ENCODE measurements at places on chromosomes 6 and 20.

GRCh38 chr20:22691369-22692118 lies 107.2 kb upstream of the FOXA2 start:
- DNase-seq, result no peak

- no peak for DNase-seq
These were observed 31.7 kb upstream of the CST1 start for GRCh38 chr20:23782366-23782983.

DNA sequence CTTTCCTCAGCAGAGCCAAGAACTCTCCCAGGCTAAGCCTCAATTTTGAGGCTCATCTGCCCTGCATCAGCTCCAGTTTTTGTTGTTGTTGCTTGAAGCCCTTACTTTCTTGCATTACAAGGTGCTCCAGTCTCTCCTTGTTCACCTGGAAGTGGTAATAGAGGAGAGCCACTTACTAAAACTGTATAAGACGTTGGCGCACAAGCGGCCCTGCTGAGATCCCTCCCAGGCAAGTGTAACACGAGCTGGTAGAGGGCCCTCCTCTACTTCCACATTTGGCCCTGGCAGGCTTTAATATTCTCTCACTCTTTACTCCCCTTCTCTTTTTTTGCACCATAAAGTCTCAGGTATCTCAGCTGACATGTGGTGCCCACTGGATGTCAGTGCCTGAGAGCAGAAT lies 19.5 kb downstream of the GCM2 start:
- no peak for DNase-seq

- no peak for DNase-seq
These were observed 113.9 kb downstream of the ELOVL4 start for GRCh38 chr6:79833264-79833963.

GRCh38 chr6:69948479-69949114 lies 82.2 kb downstream of the COL19A1 start:
- no peak for DNase-seq

- no peak for DNase-seq
These were observed 309.9 kb upstream of the OPRM1 start for GRCh38 chr6:153729189-153729588.

- DNase-seq, result no peak
These were observed 36.8 kb upstream of the SMIM29 start for GRCh38 chr6:34285448-34286164.

DNA sequence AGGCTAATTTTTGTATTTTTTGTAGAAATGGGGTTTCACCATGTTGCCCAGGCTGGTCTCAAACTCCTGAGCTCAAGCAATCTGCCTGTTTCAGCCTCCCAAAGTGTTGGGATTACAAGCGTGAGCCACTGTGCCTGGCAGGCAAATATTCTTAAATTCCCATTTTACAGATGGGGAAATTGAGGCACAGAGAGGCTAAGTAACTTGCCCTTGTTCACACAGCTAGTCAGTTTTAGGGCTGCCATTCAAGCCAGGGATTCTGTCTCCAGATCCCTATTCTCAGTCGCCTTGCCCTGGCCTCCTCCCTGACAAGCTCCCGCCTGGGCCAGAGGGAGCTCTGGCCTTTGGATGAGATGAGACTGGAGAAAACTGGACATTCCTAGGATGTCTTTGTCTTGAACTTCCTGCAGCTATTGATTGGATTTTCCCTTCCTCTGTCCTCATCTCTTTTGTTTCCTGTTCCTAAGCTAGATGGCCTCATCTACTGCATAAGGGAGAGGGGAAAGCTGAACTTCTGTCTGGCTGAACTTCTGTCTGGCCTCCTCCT lies 90.5 kb downstream of the NDUFAF5 start:
- DNase-seq, result no peak

- no peak for DNase-seq
These were observed 557.8 kb upstream of the SLC35B3 start for GRCh38 chr6:8993111-8993510.

- DNase-seq, result no peak
These were observed 75.1 kb downstream of the NINL start for GRCh38 chr20:25510202-25510601.

DNA sequence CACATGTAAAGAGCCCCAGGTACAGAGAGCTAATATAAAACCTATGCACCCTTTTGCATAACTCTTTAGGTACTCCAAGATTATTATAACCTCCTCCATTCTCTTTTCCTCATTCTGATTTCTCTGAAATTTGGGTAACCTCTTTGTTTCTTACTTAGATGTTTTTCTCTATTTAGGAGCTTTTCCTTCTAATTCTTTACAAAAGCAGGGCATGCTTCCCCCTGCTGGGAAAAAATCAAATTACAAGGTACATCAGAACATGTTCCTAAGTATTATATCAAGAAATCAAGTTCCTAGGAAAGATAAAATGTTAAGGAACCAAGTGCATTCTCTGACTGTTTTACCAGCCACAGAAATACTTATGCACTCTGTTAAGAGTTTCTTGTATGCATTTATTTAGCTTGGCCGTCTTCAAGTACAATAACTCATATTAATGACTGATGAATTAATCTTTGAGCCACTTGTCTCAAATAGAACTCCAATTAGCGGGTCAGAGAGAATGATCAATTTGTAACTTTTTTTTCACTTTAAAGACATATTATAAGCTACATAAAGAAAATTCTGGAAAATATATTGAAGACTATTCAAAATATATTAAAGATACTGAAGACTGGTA lies 2.1 kb downstream of the KHDRBS2 start:
- DNase-seq, result no peak

DNA sequence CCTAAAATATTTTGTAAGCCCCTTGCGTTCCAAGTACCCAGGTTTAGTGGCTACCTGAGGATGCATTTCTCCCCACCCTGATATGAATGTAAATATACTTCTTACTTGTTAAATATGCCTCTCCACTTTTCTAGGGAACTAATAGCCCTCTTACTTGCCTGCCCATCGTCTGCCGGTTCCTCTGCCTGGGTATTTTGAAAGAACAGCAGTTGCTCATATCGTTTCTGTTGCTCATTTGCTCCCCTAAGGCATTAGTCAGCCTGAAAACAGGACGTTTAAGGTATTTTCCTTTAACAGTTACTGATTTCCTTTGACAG lies 141.3 kb upstream of the CARMIL1 start:
- DNase-seq, result peak; percentile 32

DNA sequence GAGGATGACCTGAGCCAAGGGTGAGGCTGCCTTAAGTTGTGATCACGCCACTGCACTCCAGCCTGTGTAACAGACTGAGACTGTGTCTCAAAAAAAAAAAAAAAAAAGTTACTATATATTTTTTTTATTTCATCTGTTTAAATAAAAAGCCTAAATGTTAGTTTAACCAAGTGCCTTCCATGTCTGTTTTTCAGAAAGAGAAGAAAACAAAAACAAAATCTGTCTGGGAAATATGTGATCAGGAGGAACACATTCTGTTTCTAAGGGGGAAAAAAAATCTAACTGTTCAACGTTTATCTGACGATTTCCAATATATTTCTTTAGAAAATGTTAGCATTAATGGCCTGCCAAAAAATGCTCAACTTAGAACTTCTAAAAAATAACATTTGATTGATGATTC lies 147.0 kb downstream of the IPCEF1 start:
- no peak for DNase-seq

GRCh38 chr6:57324538-57324937 lies 7.1 kb downstream of the PRIM2 start:
- no peak for DNase-seq

DNA sequence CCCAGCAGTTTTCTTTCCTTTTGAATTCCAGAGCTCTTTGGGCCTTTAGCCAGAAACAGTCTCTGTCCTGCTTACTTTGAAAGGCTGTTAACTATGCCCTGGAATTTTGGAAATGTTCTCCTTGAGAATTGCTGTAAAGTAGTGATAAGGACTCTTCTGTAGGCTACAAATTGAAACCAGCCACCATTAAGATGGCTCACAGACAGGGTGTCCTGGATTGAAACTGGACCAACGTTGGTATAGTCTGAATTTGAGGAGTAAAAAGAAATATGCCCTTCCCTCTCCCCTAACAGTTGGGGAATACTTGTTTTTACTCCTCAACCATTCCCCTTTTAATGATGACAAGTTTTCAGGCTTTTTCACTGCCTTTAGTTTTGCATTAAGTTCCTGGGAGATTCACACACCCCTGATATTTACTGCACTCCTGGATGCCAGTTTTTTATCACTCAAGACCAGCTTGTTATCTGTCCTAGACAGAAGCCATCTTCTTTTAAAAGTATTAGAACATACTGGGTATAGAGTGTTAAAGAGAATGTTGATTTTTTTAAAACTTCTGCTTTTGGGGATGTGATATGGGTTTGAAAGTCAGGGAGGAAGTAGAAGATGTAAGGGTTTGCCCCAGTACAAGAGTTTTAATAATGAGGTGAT lies 21.9 kb downstream of the TOP1 start:
- DNase-seq, result no peak

DNA sequence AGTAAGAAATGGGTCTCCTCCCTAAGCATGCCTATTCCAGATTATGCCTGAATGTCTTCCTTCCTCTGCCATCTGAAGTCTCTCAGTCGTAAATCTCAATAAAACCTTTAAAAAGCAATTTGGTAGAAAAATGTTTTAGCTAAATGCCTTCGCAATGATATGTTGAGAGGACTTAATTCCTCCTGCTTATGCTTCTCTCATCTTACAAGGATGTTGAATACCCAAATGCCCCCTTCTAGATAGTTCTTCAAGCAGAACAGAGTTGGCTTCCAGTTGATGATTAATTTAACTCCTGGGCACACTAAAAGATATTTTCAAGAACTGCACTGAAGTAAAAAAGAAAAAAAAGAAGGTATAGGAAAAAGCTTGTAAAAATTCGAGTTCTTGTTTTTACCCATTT lies 275.0 kb upstream of the SPTLC3 start:
- no peak for DNase-seq

- DNase-seq, result no peak
These were observed 132.9 kb upstream of the DST start for GRCh38 chr6:56775498-56776166.

DNA sequence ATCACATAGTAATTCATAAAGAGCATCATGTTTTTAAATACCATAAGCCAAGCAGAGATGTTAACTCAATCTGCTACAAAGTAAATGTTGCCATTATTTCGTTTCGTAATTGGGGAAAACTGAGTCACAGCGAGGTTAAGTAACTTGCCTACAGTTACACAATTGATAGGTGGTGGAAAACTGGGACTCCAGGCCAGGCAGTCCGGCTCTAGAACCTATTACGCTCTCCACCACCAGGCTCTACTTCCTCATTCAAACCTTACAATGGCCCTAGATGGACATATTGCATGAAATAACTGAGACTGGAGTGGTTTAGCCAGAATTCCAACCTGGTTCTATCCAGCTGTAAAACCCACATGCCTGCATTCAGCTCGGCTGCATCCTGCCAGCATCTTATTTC lies 58.2 kb downstream of the LINC00237 start:
- no peak for DNase-seq

DNA sequence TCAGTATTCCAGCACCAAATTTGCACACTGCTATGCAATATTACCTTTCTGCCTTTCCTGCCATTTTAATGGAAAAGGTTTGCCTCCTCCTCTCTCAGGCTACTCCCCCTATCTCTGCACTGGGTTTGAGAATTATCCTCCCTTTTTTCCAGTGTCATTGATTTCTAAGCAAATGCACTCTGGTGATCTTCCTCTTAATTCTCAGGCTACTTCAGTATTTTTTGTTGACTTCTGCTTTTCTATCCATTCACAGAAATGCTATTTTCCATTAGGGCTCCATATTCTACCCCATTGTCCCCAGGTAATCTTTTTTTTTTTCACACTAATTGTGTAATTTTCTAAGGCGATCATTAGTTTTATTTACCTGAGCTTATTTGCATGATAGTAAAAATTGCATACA lies 144.0 kb downstream of the GJA1 start:
- DNase-seq, result no peak

DNA sequence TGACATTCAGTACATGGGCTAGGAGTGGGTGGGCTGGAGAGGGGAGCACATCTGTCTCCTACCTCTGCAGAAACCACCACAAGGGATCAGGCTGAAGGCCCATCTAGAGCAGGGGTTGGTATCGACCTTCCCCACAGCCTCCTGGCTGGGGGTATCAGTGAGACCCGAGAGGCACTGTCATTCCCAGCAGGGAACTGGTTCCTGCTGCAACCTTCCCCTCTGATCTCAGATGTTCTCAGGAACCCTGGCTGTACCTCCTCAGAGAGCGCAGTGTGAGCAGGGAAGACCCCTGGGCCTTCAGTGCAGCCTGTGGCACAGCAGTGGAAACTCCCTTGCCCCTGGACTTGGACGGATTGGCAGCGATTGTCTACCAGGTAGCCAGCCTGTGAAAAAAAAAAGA lies 7.8 kb downstream of the IP6K3 start:
- DNase-seq, result no peak

GRCh38 chr6:20542927-20543602 lies 8.8 kb downstream of the CDKAL1 start:
- DNase-seq, result no peak

DNA sequence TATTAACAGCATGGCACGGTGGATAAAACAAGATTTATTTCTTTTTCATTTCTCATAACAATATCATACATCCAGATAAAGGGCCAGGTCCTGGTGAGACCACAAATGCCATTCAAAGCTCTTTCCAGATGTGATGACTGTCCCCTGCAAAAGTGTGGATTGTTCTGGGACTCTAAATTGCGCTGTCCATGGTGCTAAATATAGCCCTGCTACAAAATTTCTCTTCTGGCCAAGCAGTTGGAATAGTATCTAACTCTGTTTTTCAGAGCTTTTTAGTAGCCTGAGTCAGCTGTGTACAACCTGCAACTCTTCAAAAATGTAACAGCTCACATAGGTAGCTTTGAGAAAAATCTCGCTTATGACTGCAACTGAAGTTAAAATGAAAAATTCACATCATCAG lies 115.8 kb downstream of the MANEA start:
- no peak for DNase-seq

DNA sequence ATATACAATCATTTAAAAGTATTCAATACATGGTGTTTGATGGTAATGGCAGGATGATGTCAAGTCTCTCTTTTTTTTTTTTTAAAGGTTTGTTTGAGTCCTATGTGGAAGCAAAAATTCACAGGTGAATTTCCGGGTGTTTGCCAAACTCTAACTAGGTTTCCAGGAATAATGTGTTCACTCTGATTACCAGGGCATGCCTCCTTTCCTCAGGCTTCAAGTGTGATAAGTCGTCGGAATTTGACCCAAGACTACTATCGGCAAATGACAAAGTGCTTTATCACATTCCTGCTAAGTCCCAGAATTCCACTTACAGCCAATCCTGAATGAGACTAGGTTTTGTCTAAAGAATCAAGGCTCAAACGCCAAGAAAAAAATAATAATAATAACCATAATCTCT lies 7.3 kb downstream of the OARD1 start:
- DNase-seq, result no peak

GRCh38 chr6:140909625-140910024 lies 1223.1 kb upstream of the GJE1 start:
- no peak for DNase-seq

- no peak for DNase-seq
These were observed 165.0 kb upstream of the SCGN start for GRCh38 chr6:25487012-25487411.

GRCh38 chr6:147958683-147959082 lies 384.0 kb upstream of the SASH1 start:
- no peak for DNase-seq

DNA sequence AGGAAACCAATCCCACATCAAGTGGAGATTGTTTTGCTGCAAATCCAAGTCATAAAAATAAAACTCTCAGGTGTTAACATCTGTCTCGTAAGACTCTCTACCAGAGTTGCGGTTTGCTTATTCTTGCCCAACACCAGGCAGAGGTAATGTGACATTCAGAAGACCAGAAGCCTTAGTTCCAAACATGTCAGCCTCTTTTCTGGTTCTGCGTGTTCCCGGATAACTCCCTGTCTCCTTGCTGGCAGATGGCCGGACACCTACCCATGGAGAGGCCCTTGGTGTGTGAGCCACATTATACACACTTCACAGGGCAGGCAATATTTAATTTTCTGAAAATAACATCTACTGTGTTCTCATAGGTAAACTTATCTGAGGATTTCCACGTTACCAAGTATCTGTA lies 73.4 kb downstream of the GMPR start:
- DNase-seq, result no peak

Measured in activated T-helper 1 cell treated with anti-CD3 and anti-CD28 coated beads, Interleukin-2, amount 50 U/mL, for 16 hours (primary cell).